ENCODE measurements at places on chromosomes 4 and X.

DNA sequence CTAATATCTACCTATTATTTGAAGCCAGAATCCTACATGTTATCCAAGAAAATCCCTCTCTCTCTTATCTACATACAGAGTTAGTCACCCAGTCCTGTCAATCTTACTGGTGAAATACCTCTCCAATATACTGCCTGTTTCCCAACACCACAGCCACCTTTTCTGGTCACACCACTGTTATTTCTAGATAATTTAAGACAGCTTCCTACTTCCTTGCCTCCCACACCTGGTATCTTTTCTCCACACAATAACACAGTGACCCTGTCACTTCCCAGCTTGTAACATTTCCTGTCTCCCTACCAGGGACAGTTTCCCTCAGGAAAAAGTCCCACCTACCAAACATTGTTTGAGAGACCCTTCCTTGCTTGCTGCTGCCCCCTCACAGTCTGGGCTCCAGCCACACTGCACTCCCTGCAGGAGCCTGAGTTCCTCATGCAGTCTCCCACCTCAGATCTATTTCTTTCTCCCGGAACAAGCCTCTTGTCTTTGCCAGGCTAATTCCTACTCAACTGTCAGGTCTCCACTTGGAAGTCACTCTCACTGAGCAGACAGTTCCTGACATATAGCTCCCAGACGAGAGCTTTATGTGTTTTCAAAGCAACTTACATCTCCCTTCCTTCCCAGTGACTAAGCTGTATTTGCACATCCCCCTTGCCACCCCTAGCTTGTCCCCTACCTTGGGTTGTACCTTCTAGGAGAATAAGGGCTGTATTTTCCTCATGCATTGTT lies 73.6 kb upstream of the QRFPR start:
- no peak for DNase-seq

- no peak for DNase-seq
These were observed 47.6 kb downstream of the HAND2 start for GRCh38 chr4:173482330-173482931.

DNA sequence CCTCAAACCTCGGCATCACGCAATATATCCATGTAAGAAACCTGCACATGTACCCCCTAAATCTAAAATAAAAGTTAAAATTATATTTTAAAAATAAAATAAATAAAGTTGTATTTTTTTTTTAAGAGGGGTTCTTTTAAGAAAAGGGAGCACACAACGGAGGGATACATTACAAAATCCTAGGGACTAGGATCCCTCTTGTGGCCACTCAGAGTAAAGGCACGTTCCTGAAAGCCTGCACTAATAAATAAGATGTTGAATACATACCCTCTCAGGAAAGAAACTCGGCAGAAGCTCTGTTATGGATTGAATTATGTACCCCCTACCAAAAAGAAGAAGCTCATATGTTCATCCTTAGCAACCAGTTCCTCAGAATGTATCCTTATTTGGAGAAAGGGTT lies 50.9 kb upstream of the PRDX4 start:
- no peak for DNase-seq

GRCh38 chrX:24692305-24692704 lies 1.4 kb upstream of the POLA1 start:
- no peak for DNase-seq

DNA sequence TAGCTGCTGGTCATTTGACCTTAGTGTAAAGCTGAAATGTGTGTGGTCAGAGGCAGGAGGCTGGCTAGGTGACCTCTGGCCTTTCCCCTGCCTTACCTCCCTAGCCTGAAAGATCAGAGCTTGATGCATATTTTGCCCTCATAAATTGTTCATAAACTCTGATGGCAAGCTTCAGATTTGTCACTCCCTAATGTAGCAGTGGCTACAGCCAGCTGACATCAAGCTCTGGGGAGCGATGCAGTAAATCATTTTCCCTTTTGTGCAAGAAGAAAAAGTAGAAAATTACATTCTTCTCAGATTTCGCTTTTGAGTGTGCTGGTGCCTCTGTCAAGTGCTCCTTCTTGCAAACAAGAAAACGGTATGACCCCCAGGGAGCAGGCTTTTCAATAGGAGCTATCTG lies 87.7 kb upstream of the MAGEA4 start:
- DNase-seq: no peak

DNA sequence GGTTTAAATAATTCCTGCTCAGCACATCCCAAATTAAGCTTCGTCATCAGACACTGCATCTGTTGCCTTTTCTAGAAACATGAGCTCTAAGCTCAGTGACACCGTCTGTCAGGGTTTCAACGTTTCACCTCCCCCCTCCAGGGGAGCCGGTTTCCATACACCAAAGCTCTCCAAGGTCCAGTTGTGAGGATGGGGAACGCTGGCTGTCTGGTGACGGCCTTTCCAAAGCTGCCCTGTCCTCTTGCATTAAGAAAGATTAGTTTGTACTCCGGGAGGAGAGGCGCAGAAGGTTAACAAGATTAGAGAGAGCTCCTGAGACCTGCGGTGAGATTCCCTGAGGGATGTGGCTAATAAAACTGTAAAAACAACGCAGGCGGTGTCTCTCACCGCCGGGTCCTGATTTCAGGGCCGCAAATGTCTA lies 43.2 kb downstream of the ASMT start:
- DNase-seq: peak; percentile 49

DNA sequence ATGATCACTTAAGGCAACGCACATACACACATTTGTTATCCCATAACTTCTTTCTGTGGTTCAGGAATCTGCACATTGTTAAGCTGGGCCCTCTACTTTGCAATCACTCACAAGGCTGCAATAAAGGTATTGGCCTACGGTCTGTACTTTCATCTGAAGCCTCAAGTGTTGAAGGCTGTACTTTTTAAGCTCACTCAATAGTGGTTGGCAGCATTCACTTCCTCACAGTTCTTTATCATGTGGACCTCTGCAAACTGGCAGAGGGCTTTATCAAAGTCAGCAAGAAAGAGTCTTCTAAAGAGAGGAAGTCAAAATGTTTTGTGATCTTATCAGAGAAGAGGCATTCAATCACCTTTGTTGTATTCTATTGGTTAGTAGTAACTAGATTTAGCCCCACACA lies 301.4 kb upstream of the EPHA5 start:
- DNase-seq: no peak

DNA sequence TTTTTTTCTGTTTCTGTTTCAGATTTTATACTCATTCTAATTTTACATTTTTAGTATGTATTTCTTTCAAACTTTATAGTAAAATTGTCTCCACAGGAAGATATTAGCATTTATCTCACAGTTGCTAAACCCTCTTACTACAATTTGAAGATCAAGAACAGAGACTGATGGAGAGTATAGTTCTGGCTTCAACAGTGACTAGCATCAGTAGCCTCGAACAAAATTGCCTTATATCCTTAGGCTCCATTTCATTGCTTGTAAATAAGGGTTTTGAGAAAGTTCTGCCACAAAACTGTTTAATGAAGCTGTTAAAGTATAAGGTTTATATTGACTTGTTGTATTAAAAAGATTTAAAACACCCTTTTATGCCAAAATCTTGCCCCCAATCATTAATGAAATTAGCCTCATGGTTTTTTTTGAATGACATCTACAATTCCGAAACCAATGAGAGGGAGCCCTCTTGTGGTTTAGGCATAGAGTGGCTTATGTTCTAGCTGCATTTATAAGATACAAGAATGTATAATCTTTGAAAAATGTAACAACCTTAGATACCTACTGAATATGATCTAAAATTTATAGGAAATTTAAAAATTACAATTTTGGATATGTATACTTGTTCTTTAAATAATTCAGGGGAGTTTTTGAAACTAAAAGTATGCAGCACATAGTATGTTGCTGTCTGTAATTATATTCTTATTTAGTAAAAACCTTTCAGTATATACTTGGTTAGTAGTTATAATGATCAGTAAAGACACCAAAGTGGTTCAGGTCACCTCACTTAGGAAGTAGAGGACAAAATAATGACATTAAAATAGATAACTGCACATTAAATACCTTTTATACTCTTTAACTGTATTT lies 109.8 kb upstream of the HPGD start:
- DNase-seq: no peak

DNA sequence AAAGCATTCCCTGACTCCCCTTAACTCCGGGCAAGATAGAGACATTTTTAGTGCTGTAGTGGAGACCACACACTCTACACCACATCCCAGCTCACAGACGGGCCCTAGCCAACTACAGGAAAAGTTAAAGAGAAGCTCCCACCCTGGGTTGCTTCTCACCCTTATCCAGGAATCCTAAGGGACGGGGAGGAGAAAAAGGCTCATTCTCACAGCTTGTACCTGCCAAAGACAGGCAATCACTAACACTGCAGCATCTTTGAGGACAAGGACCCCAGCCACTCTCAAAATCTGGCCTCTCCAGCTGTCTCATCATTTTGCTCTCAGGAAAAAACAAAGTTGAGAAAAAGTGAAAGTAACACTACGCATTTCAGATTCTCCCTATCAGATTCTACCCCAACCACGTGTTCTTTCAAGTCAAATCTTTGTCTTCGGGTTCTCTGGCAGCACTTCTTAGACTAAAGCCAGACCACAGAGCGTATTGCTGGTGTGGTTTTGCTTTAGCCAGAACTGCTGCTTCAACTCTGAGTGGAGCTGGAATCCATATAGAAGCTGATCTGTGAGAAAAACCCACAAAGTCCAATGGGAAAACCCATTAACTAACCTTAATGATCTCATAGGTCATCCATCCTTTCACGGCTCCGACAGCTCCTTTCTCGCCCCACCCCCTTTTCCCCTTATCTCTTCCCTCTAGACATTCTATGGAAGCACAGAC lies 605.9 kb upstream of the DIPK2B start:
- no peak for DNase-seq

DNA sequence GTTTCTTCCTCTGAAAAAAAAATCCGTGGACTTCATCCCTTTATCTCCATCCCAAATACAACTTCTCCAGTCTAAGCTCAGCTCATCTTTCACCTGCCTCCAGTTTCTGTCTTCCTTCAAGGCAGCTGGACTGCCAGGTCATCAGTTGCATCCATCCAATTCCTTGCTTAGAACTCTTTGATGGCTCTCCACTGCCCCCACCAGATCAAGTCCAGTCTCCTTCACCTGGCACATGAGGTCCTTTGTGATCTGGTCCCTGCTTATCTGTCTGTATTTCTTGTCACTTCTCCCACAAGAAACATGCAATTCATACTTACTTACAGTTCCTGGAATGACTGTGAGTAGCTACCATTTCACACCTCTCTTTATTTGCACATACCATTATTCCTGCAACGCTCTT lies 33.8 kb downstream of the OTUD6A start:
- no peak for DNase-seq

GRCh38 chrX:72271091-72271788 lies 5.8 kb downstream of the RPS4X start:
- DNase-seq: no peak

GRCh38 chr4:48271626-48272025 lies 2.0 kb upstream of the TEC start:
- no peak for DNase-seq

- DNase-seq: no peak
These were observed 212.5 kb downstream of the NDST4 start for GRCh38 chr4:114900934-114901333.

DNA sequence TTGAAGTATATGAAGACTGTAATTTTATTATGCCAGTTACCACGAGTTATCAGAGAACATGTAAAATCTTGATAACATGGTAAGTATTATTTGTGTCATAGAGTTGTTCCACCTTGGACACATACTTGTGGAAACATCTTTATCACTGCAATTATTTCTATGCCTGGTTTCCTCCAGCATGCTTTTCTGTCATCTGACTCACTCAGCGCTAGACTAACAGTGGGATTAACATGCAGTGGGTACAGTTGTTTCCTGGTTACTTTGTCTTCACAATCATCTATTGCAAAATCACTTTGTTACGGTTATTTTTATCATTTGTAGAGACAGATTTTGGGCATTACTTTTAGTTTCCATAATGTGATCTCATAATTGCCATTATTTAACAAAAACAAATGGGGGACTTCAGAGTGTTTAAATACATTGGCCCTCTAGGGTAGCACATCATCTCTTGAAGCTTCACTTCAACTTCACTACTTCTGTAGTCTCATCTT lies at the start of gene STATH:
Gene STATH, plus strand, starts transcription at position 441 of the 491 bp plus-strand sequence. CDS start 2,472 bp downstream, outside the sequence.
- no peak for DNase-seq

DNA sequence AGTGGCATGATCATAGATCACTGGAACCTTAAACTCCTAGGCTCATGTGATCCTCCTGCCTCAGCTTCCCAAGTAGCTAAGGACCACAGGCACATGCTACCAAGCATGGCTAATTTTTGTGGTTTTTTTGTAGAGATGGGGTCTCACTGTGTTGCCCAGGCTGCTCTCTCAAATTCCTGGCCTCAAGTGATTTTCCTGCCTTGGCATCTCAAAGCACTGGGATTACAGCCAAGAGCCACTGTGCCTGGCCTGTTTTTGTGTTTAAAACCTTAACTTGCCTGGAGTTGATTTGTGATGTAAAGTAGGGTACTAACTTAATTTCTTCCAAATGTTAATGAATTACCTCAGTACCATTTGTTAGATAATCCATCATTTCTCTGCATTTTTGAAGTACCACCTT lies 22.3 kb downstream of the DLG3 start:
- no peak for DNase-seq

DNA sequence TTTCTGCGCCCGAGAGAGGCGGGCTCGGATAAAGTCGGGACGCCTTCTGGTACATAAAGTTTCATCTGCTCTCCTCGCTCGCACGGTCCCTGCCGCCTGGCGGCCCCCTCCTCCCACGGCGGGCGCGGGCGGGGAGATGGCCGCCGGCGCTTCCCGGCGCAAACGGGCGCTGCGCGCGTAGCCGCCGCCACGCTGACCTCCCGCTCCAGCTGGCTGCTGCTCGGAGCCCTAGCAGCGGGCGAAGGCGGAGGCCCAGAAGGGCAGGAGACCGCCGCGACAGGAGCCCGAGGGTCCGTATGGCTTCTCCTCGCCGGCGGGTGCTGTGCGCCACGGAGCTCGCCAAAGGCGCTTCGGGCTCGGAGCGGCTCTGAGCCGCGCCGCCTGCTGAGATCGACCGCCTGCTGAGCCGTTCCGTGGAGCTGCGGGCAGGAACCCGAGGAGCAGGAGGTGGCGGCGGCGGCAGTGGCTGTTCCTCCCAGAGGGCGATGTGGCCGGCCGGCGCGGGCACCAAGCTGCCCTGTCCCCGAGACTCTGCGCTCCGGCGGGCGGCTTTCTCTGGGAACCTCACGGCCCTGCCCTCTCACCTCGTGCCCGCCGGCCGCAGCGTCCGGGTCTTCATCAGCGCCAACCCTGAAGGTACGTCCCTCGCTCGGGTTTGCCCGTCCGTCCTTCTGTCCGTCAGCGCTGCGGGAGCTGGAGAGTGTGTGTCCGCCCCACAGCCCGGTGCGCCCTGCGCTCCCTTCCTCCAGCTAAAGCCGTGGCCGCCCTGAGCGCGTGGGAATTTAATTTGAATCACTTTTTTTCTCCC lies at the start of gene NWD2:
Gene NWD2, plus strand, starts transcription at position 161 of the 808 bp plus-strand sequence. Its CDS starts 325 bp downstream, at position 486.
- DNase-seq: no peak

DNA sequence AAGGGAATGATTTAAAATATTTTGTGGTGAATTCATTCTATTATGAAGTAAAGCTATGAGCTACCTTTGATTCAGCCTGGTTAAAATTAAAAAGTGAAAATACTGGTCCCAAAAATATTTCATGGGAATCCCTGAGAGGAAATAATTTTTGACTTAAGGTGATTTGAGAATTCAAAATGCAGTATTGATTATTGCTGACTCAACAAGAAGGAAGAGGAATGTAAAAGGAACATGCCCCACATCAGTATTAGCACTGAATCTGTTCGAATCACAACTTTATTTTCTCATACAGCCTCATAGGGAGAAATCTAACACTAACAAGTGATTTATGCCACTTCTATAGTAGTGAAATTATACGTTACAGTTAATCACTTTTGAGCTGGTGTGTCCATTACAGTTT lies 27.7 kb downstream of the EIF2S3 start:
- no peak for DNase-seq

GRCh38 chrX:106612393-106612763 lies 600 bp downstream of the RADX start:
- DNase-seq: no peak

GRCh38 chr4:20219521-20219920 lies 32.2 kb upstream of the SLIT2 start:
- no peak for DNase-seq

Measured in KG1 (cell line).